Smooth muscle cell of the coronary artery (primary cell): ENCODE measurements at places on chromosomes 16 and 17. TPM values are rescaled to one million over a fixed set of nuclear protein-coding genes. Genes with fewer than 3 reads are reported as not detected.

NAA60 gene
- 10.2 and 10.4 TPM in 2 replicates for total RNA-seq

TMEM88 gene
- total RNA-seq: 0.23 TPM in 2 replicates

TBC1D3I gene
- total RNA-seq: 0.08 TPM in 1 of 2 replicates, not detected in the other

FBXW10 gene
- under 0.01 TPM in 1 of 2 replicates, not detected in the other for total RNA-seq

ZNF385C gene
- under 0.01 TPM in 1 of 2 replicates, not detected in the other for total RNA-seq

ASPHD1 gene
- 3.4 and 13.5 TPM in 2 replicates for total RNA-seq

TBC1D3 gene
- not detected in 2 replicates for total RNA-seq

CA4 gene
- not detected in 2 replicates for total RNA-seq

CD300LB gene
- not detected in 2 replicates for total RNA-seq

SHPK gene
- total RNA-seq: 10.4 and 11.6 TPM in 2 replicates

NPTX1 gene
- total RNA-seq: 0.08 and 10.1 TPM in 2 replicates

PRDM7 gene
- not detected in 2 replicates for total RNA-seq

TTYH2 gene
- 1.7 and 6.3 TPM in 2 replicates for total RNA-seq

PRSS8 gene
- total RNA-seq: not detected in 2 replicates

PRCD gene
- 0.60 and 1.6 TPM in 2 replicates for total RNA-seq

ABI3 gene
- total RNA-seq: 0.08 and 0.47 TPM in 2 replicates

SULT1A2 gene
- 0.23 TPM in 1 of 2 replicates, not detected in the other for total RNA-seq

FOXN1 gene
- not detected in 2 replicates for total RNA-seq

TEKT5 gene
- not detected in 2 replicates for total RNA-seq

CHRNE gene
- total RNA-seq: 0.38 and 0.47 TPM in 2 replicates

ZNF629 gene
- total RNA-seq: 3.3 and 6.8 TPM in 2 replicates

PRR11 gene
- total RNA-seq: 0.23 and 3.7 TPM in 2 replicates

HSD17B2 gene
- 0.35 TPM in 1 of 2 replicates, not detected in the other for total RNA-seq

EPX gene
- not detected in 2 replicates for total RNA-seq

KRT23 gene
- not detected in 2 replicates for total RNA-seq

TBC1D3E gene
- not detected in 2 replicates for total RNA-seq

CAPNS2 gene
- total RNA-seq: 0.12 and 0.75 TPM in 2 replicates

CDRT15 gene
- total RNA-seq: not detected in 2 replicates

SLFN12 gene
- total RNA-seq: 12.1 and 35.1 TPM in 2 replicates

LITAFD gene
- total RNA-seq: not detected in 2 replicates

SULT1A3 gene
- 1.2 and 1.4 TPM in 2 replicates for total RNA-seq

VMO1 gene
- 0.08 and 0.23 TPM in 2 replicates for total RNA-seq

CBX2 gene
- total RNA-seq: 0.23 and 1.1 TPM in 2 replicates
